Naive B cell (primary cell): ENCODE measurements at places on chromosomes 5 and 9.

- DNase-seq: no peak
Observed at GRCh38 chr5:138819081-138819480, 56.1 kb downstream of the LRRTM2 start.

- DNase-seq: no peak
Observed at GRCh38 chr5:8628521-8628920, 759.6 kb downstream of the MTRR start.

DNA sequence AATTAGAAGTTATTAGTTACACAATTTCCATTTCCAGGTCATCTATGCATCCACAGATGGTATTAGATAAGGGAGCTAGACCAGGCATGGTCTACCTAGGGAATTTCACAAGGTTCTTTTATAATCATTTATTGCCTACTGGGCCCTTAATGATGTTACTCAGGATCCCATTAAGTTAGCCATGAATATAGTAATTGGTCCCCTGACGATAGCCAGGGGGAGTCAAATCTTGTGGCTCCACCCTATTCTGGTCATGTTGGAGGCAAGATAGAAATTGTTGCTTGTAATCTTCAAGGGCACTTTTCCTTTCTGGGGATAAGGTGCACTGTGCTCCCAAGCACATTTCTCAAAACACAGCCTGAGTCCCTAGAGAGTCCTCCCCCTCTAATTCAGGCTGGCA is 14.1 kb upstream of the ELL2 start:
- DNase-seq: no peak

- no peak for DNase-seq
Observed at GRCh38 chr5:180787711-180788431, 14.7 kb downstream of the MGAT1 start.

- no peak for DNase-seq
Observed at GRCh38 chr9:135244271-135245221, 157.1 kb downstream of the OLFM1 start.

DNA sequence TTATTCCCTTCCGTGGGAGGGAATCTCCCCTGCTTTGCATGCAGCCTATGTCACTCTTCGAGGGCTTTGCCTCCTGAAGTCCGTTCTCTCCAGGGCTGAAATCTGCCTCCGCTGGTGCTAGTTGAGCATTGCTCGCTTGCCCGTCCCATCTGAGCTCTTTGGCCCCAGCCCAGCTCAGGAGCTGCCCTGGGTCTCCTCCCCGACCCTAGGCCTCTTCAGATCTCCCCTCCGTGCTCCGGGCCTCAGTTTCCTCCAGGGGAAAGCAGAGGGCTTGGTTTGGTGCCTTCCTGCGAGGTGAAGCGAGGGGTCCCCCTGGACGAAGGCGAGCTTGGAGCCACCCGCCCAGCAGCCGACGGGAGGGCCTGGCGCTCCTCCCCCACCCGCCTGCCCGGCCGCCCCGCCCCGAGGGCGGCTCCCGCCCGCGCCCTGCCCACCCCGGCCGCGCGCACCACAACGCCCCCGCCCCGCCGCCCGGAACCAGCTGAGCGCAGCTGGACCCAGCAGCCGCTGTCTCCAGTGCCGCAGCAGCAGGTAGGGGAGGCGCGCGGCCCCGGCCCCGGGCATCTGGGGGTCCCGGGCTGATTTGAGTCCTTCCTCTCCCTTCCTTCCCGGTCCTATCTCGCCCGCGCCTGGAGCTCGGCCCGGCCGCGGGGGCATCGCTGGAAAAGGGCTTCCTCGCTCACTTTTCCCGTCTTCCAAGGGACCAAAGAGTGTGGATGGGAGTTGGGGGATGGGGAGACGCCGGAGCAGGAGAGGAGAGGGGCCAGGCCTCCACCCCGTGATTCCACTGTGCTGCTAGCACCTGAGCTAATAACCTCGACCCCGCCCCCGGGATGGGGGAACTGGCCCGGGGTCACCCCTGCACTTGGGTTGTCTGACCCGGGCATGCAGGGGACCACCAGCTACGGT is at the start of gene GSN:
GSN (plus strand) TSS at position 474 of the 909 bp plus-strand sequence. CDS start 33,810 bp downstream, outside the sequence.
- peak; percentile 36 for DNase-seq

DNA sequence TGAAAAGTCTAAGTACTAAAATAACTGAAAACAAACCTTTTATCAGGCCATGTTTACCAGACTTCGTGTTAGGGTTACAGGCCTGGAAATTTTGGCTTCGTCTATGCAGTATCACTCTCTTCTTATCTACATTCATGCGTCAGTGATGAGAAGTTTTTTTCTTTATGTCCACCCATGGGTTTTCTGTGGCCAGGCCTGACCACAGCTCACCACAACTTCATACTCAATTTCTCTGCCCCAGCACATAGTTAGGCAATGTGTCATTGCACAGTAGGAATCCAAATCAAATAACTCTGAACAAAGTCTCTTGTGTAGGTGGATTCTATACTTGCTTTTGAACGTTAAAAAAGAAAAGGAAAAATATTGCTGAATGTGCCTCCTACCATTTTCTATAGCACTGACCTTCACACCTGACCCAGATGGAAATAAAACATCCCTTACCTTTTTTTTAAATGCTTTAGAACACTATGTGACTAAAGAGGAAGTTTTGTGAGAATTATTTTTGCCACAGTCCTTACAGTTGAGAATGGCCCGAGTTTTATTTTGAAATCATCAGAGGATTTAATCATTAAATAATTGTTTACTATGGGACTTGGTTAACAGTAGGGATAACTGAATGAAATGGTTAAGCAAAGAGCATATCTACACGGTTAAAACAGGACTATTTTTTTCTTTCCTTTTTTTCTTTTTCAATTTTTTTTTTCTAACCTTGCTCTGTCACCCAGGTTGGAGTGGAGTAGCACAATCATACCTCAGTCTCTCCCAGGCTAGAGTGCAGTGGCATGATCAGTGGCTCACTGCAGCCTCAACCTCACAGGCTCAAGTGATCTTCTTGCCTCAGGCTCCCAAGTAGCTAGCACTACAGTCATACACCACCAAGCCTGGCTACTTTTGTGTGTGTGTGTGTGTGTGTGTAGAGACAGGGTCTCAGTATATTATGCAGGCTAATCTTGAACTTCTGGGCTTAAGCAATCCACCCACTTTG is 1247.0 kb upstream of the ACO1 start:
- DNase-seq: no peak

DNA sequence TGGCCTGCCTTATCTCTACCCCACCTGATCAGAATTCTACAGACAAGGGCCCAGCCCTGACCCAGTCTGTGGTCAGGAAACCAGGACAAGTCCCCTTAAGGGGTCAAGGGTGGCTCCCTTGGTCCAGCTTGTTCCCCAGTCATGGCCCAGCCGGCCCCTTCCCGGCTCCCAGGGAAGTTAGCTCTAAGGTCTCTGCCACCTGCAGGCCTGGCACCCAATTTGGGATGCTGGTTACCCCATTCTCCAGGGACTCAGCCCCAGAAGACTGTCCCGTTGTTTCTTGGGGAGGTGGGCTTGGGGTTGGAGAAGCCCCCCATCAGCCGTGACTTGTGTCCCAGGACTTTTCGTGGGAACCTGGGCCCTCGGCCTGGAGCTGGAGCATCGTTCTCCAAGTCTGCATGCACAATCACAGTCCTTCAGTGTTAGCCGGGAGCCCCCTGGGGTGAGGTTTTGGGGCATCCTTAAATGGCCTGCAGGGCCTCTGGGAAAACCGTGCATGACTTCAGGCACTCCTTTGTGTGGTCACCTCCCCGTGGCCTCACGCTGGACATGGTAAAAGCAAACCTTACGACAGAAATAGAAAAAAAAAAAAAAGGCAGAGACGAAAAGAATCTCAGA is 150.8 kb upstream of the PHYKPL start:
- no peak for DNase-seq

- no peak for DNase-seq
Observed at GRCh38 chr9:107584186-107584585, 94.6 kb upstream of the KLF4 start.

- DNase-seq: no peak
Observed at GRCh38 chr9:83440641-83441040, 97.6 kb downstream of the FRMD3 start.

- peak; percentile 31 for DNase-seq
Observed at GRCh38 chr9:125634040-125634717, 72.8 kb downstream of the MAPKAP1 start.

- no peak for DNase-seq
Observed at GRCh38 chr5:52983731-52984636, 5.2 kb upstream of the ITGA2 start.

DNA sequence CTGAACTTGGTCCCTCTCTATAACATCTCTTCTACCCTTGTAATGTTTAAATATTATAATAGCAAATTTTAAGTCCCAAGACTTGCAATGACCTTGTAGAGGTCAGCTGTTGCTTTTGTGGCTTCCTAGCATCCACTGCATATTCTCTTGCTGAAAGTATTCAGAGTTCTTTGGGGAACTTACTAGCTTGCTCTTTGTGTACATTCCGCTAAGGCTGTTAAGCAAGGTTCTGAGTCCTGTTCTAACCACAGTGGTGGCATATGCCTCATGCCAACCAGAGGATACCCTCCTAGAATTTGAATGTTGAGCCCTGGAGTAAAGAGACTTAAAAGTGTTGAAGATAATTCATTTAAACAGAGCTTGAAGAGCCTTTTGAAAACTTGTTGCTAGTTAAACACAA is 570.9 kb downstream of the TLE1 start:
- DNase-seq: no peak

DNA sequence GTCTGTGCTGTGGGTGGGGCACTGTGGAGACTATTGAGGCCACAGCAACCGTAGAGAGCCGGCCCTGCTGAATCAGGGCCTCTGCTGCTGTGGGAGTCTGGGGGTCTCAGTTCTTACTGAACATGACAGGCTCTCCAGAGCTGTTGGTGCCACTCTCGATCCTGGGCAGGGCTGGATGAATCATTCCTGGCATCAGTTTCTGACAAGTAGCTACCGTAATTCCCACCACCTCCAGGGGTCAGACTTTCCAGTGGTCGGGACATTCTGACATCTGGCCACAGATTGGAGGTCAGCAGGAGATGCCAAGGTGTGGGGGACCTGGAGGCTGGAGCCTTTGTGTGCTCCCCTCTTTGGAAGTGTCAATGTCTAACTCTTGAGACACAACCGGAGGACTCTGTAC is 188.4 kb downstream of the IRX2 start:
- no peak for DNase-seq

DNA sequence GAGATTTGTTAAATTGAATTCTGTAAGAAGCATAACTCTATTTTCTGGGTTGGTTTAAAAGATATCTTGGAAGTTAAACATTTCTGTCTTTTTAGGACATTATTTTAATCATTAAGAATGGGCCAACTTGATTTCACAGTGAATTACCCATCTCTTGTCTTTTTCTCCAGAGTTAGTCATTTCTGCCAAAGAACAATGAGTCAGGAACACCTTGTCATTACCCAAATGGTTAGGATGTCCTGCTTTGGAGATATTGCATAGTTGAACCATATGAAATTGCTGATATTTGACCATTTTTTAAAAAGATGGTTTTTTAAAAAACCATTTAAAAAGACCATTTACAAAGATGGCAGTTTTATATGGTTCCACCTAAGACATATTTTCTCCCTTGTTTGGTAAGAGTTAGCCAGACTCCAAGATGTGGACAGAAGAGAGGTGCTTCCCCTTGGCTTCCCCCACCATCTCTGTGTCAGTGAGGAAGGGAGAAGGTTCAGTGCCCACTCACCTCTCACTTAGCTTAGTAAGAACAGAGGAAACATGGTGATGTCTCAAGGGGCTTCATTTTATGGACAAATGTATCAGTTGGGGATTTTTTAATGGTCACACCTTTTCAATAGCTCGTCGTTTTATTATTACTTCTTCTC is 103.0 kb downstream of the PCSK1 start:
- no peak for DNase-seq

DNA sequence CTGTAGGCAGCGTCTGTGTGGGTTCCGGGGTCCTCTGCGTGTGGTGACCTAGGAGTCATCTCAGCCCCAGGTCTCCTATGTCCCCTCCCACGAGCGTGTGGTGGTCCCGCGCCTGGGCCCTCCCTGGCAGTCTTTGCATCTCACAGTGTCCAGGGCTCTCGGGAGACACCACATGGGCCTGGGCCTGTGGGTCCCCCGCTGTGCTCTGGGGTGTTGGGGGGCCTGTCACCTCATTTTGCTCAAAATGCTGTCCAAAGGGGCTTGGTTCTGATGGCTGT is 27.1 kb downstream of the CEP72 start:
- DNase-seq: no peak

GRCh38 chr5:115599502-115599901 is 2.8 kb downstream of the TICAM2 start:
- DNase-seq: peak; percentile 14

- no peak for DNase-seq
Observed at GRCh38 chr5:96048763-96049162, 87.1 kb upstream of the ELL2 start.

DNA sequence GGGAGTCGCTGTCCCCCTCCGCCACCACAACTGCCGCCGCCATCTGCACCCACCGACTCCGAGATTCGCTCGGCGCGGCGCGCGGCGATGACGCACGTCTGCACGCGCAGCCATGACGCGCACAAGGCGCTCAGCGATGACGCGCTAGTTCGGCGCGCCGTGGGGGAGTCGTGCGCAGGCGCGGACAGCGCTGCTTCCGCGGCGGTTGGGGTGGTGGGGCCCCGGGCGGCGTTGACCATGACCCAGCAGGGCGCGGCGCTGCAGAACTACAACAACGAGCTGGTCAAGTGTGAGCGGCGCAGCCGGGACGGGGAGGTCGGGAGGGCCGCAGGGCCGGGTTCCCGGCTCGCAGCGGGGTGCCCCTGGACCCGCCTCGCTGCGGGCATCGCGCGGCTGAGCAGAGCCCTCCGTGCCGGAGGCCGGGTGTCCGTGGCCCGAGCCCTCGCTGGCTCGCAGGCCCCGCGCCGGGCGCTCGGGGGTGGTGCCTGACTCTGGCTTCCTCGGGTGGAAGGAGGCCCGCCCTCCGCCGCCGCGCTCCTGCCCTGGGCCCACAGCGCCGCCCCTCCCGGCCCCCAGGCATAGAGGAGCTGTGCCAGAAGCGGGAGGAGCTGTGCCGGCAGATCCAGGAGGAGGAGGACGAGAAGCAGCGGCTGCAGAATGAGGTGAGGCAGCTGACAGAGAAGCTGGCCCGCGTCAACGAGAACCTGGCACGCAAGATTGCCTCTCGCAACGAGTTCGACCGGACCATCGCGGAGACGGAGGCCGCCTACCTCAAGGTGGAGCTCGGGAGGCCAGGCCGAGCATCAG is at the start of the genes ANAPC2 and SSNA1:
ANAPC2 (minus strand) TSS at position 71 of the 807 bp plus-strand sequence; CDS start at position 43, 28 bp downstream.
SSNA1 (plus strand) TSS at position 187 of the 807 bp plus-strand sequence; CDS start at position 238, 51 bp downstream.
- peak; percentile 93 for DNase-seq

DNA sequence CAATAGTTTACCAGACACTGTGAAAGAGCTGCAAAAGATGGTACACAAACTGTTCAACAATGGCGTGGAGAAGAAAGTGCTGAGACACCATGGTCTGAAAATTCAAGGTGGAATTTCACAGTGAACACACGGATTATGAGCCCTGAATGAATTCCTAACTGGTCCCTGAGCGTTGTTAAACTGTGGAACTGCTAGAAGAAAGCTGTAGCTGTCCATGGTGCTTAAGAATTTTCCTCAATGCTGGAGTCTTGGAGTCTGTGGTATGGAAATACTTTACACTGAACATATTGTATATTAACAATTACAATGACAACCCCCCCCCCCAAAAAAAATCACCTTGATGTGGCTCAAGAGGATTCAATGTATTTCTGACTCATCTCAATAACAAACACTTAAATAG is 68.5 kb downstream of the SLC24A2 start:
- DNase-seq: no peak

GRCh38 chr9:131257266-131258025 is 18.9 kb downstream of the FAM78A start:
- no peak for DNase-seq

GRCh38 chr5:139745132-139745799 is 50.3 kb upstream of the PSD2 start:
- DNase-seq: no peak
